B cell (primary cell): ENCODE measurements at places on chromosomes 11 and 22.
A peak's percentile ranks its signal among the peaks of the same experiment; 100 is the strongest.

DNA sequence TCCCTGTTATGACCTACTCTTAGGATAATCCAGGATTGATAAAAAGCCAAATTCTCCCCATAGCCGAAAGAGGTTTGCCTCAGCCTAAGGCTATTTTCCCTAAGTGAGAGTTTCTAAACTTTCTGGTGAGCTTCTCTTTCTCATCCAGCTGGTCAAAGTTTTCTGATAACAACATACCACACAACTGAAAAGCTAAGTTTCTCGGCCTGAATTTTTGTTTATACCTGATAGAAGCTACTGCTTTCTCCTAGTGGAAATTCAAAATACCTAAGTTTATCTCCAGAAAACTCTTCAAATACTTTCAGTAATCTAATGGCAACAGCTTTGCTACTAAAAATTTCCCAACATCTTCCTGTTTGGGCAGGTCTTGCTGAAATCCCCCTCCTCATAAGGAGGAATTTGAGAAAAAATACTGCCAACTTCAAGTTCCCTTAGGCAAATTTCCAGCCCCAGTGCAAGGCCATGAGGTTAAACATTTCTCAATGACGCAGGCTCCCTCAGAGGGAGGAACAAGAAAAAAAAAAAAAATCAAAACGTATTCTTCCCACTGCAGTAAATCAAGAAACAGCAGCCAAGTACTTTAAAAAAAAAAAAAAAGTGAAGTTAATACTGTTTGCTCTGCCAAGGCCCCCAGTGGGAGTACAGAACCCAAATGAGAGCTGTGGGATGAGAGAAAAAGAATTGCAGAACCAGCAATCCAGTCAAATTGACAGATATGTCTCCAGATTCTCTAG, 127.0 kb downstream of the MRTFA start:
- DNase-seq, result no peak

- no peak for DNase-seq
These were observed 189.6 kb downstream of the ADAMTS15 start for GRCh38 chr11:130638033-130638432.

- DNase-seq, result no peak
These were observed 35.1 kb upstream of the LRRC10B start for GRCh38 chr11:61473370-61474012.

DNA sequence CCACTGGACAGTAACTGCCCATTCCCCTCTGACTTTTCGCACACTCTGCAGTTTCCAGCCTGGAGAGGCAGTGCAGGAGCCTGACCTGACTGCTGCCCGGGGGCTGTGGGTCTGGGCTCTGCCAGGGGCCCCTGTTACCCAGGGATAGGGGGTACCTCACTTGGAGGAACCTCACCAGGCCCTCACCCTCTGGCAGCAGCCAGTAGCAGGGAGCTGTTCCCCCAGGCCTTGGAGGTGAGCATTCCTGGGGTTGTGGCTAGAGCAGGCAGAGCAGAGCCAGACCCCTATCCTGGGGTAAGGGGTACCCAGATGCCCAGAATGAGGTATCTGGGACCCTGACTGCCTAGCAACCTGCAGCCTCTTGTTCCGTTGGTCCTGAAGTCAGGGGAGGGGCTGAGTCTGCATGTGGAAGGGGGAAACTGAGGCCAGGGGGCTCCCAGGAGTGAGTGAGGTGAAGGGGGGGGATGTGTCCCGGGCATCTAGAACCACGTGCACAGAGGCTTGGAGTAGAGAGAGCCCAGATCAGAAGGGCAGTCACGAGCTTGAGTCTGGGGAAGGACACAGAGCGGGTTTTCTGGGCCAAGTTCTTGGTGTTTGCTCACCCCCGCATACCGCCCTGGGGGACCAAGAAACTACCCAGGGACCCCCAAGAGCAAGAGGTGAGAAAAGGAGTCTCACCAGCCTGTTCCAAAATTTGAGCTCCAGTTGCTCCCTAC, 43.9 kb upstream of the ACCSL start:
- no peak for DNase-seq

- no peak for DNase-seq
These were observed 34.3 kb downstream of the GAB4 start for GRCh38 chr22:16973591-16974297.

GRCh38 chr11:33476945-33477606, 219.9 kb downstream of the HIPK3 start:
- DNase-seq, result no peak

DNA sequence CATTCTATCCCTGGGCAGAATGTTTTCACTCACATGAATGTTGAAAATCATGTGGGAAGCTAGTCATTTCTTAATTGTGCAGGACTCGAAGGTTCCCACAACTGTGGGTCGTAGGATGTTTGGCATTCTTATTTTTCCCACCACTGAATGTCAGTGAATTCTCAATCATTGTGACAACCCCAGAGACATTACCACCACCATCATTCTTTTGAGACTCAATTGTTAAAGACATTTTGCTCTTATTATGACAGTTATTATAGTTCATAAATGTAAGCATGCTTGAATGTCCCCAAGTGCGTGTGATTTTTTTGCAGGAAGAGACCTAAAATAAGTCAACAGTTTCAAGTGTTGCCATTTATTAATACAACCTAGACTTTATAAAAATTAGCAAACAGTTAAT, 19.0 kb downstream of the PACS1 start:
- no peak for DNase-seq

DNA sequence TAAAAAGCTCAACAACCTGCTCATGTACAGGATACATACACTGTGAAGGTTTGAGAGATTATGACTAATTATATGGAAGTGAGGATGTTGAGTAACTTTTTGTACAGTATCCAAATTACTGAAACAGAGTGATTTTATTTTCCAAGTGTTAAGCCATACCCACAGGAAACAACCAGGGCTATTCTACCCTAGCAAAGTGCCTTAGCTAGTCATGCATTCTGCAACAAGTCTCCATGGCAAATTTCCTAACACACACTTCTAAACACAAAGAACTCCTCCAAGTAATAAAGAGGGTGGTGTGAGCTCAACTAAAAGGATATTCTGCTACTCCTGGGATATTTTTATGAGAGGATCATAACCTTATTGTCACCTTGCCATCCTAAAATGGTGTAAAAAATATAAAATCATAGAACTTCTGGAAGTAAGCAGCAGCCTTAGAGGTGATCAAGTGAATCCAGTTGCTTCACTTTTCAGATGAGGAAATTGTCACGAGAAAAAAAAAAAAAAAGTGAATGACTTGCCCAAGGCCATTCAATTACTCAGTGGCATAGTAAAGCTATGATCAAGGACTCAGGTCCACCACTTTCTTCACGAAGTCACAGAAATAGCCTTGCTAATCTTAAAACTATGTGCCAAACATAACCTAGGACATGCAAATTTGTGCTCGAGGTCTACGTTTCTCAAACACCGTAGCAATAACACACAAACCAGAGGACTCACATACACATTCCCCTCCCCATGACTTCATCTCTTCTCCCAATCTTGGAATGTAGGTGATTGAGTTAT, 4.2 kb downstream of the LGR4 start:
- no peak for DNase-seq

- DNase-seq, result peak; percentile 42
These were observed 86.3 kb downstream of the FCHSD2 start for GRCh38 chr11:73055655-73056354.

DNA sequence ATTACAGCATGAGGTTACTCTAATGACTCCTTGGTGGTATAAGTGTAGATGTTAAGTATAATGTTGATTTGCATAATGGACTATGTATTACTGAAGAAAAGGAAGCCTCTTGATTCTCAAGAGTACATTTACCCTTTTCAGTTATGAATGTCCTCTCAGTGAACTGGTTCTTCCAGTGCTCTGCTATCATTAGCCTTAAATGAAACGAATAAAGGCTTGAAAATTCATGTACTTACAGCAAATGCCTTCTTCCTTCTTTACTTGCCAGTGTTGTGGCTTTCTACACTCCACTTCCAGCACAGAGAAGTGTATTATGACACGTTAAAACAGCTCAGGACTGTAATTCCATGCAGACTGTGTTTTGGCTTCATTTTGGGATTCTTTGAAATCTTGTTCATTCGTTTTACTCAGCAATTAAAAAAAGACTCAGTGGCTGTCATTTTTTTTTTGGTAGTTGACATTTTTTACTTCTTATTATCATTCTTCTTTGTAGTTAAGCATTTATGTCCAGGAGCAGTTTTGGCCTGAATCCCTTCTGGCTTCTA, 96.9 kb downstream of the MTMR3 start:
- no peak for DNase-seq

DNA sequence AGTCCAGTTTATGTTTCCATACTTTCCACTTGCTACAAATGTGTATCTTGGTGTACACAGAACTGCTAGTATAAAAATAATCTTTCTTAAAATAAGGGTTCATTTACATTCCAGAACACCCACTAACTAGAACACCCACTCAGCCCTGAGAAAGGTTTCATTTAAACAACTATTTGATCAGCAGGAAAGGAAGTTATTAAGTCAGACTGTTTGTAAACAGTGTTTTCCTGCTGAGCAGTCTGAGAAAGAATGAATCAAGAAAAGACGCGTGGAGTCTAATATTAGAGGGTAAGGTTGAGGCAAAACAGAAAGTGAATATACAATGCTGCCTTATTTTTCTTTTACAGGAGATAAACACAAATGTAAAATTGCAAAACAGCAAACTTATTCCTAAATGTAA, 32.7 kb downstream of the NARS2 start:
- no peak for DNase-seq

DNA sequence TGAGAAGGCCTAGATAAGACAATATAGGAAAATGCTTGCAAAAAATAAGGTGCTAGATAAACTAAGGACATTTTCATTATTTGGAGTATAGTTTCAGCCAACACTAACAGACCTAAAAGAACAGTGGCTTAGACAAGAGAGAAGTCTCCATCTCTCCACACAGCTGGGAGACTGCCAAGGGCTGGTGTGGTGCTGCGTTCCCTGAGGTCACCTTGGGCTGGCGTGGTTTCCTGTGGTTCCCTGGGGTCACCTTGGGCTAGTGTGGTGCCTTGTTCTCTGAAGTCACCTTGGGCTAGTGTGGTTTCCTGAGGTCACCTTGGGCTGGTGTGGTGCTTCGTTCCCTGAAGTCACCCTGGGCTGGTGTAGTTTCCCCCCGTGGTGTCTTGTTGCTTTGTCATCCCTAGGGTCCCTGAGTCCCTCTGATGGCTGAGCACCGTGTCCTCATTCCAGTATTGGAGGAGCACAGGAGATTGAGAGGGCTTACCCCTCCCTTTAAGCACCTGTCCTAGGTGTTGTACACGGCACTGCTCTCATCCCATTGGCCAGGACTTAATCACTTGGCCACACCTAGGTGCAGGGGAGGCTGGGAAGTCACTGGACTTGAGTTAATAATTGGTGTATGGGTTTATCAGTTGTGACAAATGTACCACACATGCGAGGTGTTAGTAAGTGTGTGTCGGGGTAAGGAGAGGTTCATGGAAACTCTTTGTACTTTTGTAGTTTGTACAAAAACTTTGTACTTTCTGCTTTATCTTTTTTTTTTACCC, 14.9 kb downstream of the SAMM50 start:
- no peak for DNase-seq

- DNase-seq, result no peak
These were observed 51.6 kb downstream of the DGCR2 start for GRCh38 chr22:19070397-19071169.

DNA sequence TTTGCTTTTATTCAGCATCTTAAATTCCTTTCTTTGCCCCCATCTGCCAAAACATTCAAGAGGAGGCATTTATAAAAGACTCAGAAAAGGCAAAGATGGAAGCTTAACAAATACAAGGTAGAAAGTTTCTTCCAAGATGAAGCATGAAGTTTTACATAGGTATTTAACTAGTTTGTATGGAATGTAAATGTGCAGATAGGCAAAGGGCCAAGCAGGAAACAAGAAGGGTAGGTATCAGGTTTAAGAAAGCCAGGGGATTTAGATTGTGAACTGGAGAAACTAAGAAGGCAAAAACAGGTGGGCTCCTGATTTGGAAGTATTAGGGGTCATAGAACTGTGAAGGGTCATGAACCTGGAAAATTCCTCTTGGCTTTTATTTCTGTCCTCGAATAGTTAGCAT, 62.6 kb downstream of the PPP2R1B start:
- DNase-seq, result no peak

DNA sequence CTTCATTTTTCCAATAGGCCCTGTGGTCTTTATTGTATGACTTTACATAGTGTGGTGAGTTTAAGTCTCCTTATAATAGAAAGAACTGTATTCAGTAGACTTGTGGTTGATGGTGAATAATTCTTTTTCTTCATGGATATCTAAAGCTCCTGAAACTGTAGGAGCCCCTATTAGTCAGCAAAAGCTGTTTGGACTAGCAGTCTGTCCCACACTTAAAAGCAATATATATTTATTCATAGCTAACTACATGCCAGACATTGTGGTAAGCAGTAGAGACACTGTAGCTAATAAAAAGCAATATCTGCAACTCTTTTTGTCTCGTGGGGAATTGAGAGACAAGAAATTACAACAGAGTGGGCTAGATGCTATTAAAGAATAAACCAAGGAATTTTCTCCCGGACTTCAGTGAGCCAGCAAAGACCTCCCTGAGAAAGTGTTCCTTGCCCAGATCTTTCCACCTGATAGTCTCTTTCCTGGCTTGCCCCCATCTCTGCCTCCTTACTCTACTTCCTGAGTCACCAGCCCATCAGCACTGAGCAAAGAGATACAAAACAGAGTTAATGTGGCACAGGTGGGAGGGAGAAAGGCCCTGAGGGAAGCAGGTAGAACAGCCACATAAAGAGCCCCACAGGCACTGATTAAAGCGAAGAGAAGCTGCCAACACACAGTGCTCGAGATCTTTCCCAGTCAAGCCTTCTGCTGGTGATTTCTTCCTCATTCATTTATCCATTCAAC, 1.4 kb upstream of the OR52W1 start:
- DNase-seq, result no peak

DNA sequence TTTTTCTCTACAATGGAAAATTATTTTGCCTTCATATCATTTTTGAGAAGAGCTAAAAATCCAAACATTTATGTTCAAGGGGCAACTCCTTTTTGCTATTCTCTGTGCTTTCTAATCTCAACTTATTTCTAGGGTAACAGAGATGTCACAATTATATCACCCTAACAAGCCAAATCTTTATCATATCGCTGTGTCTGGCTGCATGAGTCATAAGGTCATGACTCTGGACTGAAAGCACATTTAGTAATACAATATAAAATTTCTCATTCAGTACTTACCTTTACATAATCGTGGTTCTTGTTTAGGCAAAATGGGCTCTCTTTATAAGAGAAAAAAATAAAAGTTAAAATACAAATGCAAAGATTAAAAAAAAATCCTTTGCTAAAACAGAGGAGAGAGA, 326.0 kb downstream of the CASP12 start:
- no peak for DNase-seq

GRCh38 chr22:23245045-23245798, 64.9 kb downstream of the BCR start:
- DNase-seq, result no peak

- DNase-seq, result no peak
These were observed 352.8 kb upstream of the FAT3 start for GRCh38 chr11:91871791-91872190.

- no peak for DNase-seq
These were observed 27.4 kb downstream of the OTOG start for GRCh38 chr11:17574141-17575091.

- DNase-seq, result no peak
These were observed 181.5 kb upstream of the E2F8 start for GRCh38 chr11:19422276-19422675.

- DNase-seq, result no peak
These were observed 521 bp upstream of the PTS start for GRCh38 chr11:112225753-112226061.
